SW 1271 (cell line): ENCODE measurements at places on chromosomes 6 and 20.

GRCh38 chr6:37663019-37663810 lies 34.5 kb downstream of the MDGA1 start:
- DNase-seq = no peak

GRCh38 chr20:3276680-3277015 lies 37.7 kb upstream of the SLC4A11 start:
- DNase-seq = peak; percentile 52

DNA sequence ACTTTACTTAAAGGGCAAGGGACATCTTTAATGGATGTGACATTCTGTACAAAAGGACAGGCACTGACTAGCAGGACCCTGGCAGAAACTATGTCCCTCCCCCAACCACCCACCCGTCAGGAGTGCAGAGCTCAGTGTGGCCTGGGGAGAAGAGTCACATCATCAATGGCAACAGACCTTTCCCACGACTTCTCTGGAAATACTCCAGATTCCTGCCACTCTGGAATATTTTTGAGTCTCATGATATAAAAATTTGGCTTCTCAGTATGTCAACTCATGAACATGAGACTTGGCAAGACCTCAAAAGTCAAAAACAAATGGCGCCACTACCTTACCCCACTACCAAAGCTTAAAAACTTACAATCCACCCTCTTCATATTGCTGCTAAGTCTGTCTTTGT lies 118.3 kb downstream of the SLC23A2 start:
- DNase-seq = no peak

DNA sequence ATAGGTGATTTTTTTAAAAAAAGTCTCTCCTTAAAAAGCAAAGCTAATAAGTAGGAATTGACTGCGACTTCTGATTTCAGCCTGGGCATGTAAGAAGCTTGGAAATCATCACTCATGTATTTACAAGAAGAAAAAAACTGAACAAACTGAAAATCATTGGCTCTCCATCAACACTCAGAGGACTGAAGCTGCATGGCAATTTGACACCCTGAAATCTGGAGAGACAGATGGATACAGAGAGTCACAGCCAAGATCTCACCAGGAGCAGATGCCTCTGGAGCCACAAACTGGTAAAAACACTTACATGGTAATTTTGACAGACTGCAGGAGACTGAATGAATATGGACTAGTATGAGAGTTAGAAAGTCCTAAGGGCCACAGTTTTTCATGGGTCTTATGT lies 191.2 kb upstream of the TCF21 start:
- no peak for DNase-seq

DNA sequence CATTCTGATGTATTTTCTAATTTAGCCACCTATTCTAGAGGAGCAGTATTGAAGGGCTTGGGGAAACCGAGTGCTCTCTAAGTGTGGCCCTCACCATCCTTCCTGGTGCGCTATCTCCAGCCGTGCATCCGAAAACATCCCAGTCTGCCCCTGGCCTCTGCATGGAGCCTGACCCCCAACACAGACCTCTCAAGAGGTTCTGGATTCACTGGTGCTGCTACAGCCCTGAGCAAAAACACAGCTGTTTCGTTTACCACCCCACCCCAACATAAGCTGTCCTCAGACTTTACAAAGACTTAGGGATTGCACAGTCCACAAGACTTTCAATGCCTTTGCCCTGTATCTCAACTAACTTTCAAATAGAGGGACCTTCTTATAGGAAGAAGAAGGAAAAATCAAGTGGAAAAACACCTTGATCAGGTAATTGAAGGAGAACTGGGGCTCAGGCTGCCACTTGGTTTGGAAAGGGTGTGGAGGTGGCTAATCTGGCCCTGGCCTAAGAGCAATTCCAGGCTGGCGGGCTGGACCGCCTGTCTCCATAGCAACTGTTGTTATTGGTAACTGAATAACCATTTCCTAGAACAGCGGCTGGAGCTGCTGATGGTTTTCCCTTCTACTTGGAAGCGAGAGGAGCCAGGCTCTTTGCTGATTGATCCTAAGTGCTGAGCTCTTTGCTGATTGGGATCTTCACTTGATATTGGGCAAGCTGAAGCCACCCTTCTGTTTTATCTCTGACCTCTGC lies 90.2 kb upstream of the TOX2 start:
- DNase-seq = no peak

DNA sequence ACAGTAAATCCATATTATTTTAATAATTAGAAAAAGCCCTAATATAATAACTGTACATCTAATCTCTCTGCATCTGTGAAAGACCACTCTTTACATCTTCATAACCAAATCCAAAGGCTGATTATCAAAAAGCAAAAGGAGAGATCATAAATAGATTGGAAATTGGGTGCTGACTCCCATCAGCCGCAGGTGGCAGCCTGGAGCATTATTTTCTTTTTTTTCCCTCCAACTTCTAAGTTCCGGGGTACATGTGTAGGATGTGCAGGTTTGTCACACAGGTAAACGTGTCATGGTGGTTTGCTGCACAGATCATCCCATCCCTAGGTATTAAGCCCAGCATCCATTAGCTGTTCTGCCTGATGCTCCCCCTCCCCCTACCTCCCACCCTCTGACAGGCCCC lies 30.5 kb downstream of the LRP11 start:
- DNase-seq = no peak
